Left cardiac atrium (tissue), 4 donors: ENCODE measurements at places on chromosomes 1 and 21. TPM values are rescaled to one million over a fixed set of nuclear protein-coding genes. Genes with fewer than 3 reads are reported as not detected.

GRCh38 chr21:34807881-34808568 lies 139.2 kb downstream of the CLIC6 start:
- DNase-seq: peak; percentile 50

GRCh38 chr1:44700573-44700972 lies 26.1 kb downstream of the ARMH1 start:
- no peak for DNase-seq

GRCh38 chr21:43859747-43860214 lies 5.2 kb upstream of the AGPAT3 start:
- no peak for DNase-seq

DNA sequence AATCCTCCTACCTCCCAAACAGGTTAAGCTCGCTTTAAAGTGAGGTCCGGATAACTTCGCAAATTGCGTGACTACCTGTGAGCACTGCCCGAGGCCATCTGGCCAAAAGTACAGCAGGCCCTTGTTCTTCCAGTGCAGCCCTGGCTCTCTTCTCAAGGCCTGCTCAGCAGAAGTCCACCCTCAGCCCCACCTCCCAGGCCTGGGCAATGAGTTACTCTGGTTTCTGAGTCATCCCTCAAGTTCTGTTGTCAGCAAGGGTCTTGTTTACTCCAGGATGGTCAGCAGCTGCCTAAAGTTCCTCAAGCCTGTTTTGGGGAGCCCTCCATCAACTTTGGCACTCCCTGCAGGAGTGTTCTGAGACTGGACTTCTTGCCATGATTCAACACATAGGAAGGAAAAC lies 101.7 kb downstream of the BCAR3 start:
- no peak for DNase-seq

DNA sequence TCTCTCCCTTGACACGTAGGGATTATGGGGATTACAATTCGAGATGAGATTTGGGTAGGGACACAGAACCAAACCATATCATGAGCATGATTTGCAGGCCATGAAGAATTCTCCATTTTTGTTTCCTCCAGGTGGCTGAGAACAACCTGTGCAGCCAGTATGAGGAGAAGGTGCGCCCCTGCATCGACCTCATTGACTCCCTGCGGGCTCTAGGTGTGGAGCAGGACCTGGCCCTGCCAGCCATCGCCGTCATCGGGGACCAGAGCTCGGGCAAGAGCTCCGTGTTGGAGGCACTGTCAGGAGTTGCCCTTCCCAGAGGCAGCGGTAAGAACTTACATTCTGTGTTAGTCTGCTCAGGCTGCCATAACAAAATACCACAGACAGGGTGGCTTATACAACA lies 9.7 kb downstream of the MX1 start:
- no peak for DNase-seq

DNA sequence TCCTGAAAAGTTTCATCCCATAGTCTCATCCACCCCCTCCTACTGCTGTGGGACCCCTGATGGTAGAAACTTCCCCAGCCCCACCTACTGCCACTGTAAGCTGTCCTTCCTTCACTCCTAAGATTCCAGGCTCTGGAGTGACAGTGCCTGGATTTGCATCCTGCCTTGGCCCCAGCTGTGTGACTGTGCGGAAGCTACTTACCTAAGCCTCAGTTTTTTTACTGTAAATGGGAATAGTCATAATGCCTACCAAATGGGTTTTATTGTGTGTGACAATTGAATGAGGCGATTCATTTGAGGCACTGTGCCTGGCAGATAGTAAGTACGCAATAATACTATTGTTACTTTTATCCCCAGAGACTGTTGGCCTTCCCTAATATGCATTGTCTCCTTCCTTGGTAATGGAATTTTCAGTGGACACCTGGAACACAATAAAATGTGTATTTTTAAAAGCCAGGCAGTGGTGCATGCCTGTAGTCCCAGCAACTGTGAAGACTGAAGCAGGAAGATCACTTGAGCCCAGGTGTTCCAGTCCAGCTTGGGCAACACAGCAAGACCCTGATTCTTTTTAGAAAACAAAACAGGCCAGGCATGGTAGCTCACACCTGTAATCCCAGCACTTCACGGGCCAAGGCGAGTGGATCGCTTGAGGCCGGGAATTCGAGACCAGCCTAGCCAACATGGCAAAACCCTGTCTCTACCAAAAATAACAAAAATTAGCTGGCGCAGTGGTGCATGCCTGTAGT lies 55.0 kb upstream of the ZNF326 start:
- DNase-seq: no peak

DNA sequence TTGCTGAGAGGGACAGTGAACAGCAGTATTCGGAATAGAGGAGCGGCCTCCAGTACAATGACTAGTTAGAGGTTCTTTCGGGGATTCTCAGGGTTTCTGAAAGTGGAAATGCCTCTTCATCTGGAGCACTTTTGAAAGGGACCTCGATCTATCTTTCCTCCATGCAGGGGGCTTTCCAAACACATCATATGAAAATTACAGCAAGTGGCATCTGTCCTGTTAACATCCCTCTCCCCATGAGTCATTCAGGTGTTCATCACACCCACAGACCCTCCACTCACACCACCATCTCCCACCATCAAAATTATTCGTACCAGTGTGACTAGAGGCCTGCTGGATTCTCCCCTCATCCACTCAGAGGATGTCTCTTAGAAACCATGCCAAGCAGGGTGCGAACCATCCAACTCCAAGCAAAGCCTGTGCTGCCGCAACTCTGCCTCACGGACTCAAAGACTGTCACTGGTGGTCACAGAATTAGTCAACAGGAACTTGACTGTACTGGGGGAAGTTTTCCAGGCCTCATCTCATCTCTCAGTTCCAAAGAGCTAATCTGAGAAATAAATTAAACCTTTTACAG lies 211.1 kb downstream of the MRPL39 start:
- no peak for DNase-seq

DNA sequence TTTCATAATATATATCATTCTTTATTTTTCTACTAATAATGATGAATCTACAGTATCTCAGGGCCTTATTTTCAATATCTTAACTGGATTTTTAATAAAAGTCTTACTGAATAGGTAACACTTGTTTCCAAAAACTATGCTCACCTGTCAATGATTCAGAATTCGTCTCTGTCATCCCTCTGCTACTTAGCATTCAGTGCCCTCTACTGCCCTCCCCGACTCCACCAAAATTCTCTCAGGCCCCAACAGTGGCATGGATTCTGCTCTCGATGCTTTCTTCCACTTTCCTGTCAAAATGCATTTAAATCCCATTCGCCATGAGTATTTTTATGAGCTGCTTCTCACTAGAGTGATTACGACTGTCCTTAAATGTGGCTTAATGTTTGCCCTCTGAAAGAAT lies 10.5 kb upstream of the BACH1 start:
- DNase-seq: no peak

DNA sequence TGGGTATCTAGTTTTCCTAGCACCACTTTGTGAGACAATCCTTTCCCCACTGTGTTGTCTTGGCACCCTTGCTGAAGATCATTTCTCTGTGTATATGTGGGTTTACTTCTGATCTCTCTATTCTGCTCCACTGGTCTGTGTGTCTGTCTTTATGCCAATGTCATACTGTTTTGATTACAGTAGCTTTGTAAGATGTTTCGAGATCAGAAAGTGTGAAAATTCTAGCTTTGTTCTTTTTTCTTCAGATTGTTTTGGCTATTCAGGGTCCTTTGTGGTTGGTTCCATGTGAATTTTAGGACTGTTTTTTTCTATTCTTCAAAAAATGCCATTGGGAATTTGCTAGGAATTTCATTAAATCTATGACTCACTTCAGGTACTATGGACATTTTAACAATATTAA lies 116.2 kb downstream of the KIF26B start:
- DNase-seq: no peak

DNA sequence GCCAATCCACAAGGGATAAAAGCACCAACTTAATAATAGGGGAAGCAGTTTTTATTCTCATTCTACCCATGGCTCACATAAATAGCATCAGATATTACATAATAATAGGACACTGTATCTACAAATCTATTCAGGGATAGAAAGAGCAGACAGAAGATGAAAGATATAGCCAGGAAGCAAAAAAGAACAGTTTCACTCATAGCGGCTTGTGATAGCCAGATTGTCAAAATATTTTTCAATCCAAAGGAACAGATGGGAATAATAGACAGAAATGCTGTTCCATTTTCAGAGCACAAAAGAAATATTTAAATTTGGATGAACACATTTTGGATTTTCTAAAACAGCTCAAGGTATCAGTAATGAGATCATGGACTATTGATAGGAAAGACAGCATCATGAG lies 232.5 kb upstream of the GREM2 start:
- DNase-seq: no peak

- no peak for DNase-seq
Measured at GRCh38 chr21:36828891-36829515, 130.1 kb downstream of the SIM2 start.

GRCh38 chr1:61013946-61014667 lies 68.3 kb upstream of the NFIA start:
- no peak for DNase-seq

DNA sequence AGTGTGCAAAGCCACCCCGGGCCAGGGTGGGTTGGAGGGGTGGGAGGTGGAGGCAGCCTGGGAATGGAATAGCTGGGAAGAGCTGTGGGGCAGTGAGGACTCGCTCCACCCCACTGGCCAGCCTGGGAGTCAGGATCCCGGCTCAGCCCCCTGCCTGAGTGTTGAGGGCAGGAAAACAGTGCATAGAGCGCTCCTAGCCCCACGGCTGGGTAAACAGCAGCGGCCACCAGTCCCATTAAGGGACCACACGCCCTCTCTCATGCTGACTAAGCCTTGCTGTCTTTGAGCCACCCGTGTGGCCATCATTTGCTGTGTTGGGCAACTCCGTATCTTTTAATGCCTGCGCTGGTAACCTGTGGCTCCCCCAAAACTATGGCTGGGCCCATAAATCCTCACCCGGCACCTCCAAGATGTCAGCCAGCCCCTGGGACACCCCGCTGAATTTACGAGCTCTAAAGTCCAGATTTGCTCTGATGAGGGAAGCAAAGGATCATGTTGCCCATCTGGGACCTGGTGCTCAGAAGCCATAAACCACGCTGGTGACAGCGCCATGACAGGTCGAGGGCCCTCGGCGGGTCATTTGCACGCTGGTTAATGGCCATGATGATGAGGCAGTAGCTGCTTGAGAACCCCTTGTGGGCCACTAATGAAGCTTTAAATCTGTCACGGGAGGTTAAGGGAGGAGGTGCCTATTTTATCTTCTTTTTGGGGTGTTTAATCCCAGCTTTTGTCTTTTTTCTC lies 34.9 kb downstream of the SYF2 start:
- no peak for DNase-seq

GRCh38 chr1:12150456-12151200 lies 16.2 kb upstream of the TNFRSF1B start:
- no peak for DNase-seq

GRCh38 chr1:11749203-11749689 lies 12.7 kb upstream of the C1orf167 start:
- DNase-seq: peak; percentile 63

DNA sequence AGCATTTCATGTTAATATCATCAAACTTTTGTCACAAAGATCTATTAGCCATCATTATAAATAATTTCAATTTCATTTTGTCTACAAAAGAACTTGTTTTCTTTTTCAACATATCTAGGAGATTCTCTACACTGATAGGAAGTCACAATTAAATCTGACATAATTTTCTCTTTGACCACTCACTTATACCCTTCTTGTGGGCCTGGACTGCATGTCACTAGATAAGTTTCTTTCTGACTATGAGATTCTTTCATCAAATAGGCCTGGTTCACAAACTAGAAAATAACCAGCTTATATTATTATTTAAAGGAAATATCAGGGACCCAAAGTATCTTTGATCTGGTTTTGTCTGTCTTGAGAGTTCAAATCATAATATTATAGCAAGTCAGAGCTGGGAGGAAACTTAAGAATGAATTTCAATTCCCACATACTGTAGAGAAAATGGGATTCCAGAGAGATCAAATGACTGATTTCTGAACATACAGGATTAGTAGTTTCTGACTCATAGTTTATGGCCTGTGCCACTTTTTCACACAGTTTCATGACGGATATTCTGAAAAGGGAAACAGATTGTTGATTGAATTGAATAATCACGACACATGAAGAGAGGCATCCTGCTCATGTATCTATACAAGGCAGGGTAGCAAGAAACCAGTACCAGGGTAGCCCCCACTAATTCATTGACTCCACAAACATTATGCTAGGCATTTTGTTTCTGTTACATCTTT lies 355.8 kb downstream of the GPATCH2 start:
- no peak for DNase-seq

GRCh38 chr1:115252585-115252984 lies 85.5 kb downstream of the NGF start:
- DNase-seq: no peak

- DNase-seq: no peak
Measured at GRCh38 chr1:184267747-184268146, 119.1 kb upstream of the C1orf21 start.

- no peak for DNase-seq
Measured at GRCh38 chr1:119254067-119254720, 113.7 kb upstream of the WARS2 start.

DNA sequence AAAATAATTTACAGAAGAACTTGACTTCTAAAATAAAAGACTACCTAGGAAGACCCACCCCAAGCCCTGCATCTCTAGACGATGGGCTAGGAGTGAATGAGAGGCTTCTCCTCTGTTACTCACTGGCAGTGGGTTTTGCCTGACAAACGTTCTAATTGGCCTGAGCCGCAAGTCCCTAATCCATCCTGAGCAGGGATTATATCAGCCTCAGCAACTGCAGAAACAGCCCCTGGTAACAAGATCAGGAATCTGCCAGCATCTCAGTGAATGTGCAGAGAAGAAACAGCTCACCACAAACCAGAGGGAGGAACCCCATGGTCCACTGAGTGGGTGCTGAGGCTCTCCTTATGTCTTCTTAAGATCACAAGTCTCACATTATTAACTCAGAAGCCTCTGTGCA lies 240.6 kb downstream of the BRINP2 start:
- DNase-seq: no peak

DNA sequence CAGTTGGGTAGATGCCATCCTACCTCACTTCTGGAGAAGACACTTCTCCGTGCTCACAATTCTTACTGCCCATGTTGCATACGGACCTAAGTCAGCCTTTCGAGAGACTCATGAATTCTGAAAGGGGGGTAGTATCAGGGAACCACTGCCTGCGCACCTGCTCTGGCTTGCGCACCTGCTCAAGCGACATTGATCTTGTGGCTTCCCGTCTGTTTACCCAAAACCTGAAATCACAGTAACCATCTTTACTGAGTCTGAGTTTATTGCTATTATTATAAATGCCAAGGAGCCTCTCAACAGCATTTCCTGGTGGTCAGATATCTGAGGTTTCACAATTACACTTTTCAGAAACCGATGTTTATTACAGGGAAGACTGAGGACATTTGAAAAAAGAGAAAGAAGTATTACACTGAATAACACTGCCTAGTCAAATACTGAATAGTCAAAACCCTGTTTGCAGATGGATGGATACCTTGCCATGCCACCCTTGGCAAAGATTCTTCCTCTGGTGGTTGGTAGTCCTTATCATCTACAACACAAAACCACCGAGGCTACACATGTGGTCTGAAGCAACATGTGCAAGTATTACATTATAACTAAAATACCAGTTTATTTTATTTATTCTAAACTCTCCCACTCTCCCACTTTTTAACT lies 208.7 kb downstream of the SIPA1L2 start:
- DNase-seq: no peak

Gene GUCA2A
- not detected for total RNA-seq

Gene XCL2
- 1.3 TPM for total RNA-seq

Gene TTF2
- 9.4 TPM for total RNA-seq

Gene SIK1
- 49.7 TPM for total RNA-seq

Gene MR1
- 12.0 TPM for total RNA-seq

Gene SUSD4
- 11.0 TPM for total RNA-seq

Gene KLHDC8A
- 0.53 TPM for total RNA-seq

Gene MTF2
- 10.2 TPM for total RNA-seq

Gene TIE1
- total RNA-seq: 23.1 TPM

Gene USP25
- total RNA-seq: 56.8 TPM

Gene CFHR1
- total RNA-seq: 0.21 TPM

Gene BACE2
- 39.5 TPM for total RNA-seq
